ENCODE measurements at places on chromosomes 1 and 21. TPM values are rescaled to one million over a fixed set of nuclear protein-coding genes. Genes with fewer than 3 reads are reported as not detected.

Gene DMRTB1
- polyA plus RNA-seq = not detected

Gene SPRR2A
- not detected for polyA plus RNA-seq

Gene EFCAB7
- 8.7 TPM for polyA plus RNA-seq

Gene TPRG1L
- polyA plus RNA-seq = 25.7 TPM

Gene HES2
- not detected for polyA plus RNA-seq

Gene GLMP
- polyA plus RNA-seq = 22.6 TPM

Gene S1PR1
- polyA plus RNA-seq = 13.3 TPM

Gene KLHDC9
- 1.8 TPM for polyA plus RNA-seq

Gene CNIH3
- polyA plus RNA-seq = 2.6 TPM

Gene BGLAP
- 0.93 TPM for polyA plus RNA-seq

Gene PDC
- polyA plus RNA-seq = 0.34 TPM

Gene LCE2A
- polyA plus RNA-seq = not detected

Gene MDM4
- 39.1 TPM for polyA plus RNA-seq

Gene KCNH1
- 0.47 TPM for polyA plus RNA-seq

Gene FCGR3A
- 2.3 TPM for polyA plus RNA-seq

Gene LYPD8
- not detected for polyA plus RNA-seq

Gene TLCD4
- polyA plus RNA-seq = 9.5 TPM

Gene TPTE
- not detected for polyA plus RNA-seq

Gene AMPD2
- 34.6 TPM for polyA plus RNA-seq

Gene TTC39A
- polyA plus RNA-seq = 3.2 TPM

Gene CHODL
- 123 TPM for polyA plus RNA-seq

Gene LRRC38
- polyA plus RNA-seq = 38.5 TPM

Gene FLG2
- 0.06 TPM for polyA plus RNA-seq

Gene SMPDL3B
- 0.17 TPM for polyA plus RNA-seq

Gene RASAL2
- 17.1 TPM for polyA plus RNA-seq

Gene LRRC39
- 260 TPM for polyA plus RNA-seq

Measured in muscle of back (tissue), 13 donors.